ENCODE measurements at places on chromosomes 3 and 15.

DNA sequence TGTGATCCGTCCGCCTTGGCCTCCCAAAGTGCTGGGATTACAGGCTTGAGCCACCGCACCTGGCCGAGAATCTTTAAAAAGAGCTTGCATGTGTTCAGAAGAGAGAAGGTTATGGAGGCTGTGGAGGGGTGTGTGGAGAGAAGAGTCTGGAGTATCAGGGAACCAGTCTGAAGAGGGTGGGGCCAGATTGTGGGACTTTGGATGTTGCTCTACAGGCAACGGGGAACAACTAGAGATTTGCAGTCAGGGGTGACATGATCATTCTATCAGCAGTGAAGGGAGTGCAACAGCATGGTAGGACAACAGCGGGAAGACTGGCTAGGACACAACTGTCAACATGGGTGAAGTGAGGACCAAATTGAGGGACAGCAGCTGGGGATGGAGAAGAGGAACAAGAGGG, 8.9 kb downstream of the SCAMP2 start:
- no peak for DNase-seq

DNA sequence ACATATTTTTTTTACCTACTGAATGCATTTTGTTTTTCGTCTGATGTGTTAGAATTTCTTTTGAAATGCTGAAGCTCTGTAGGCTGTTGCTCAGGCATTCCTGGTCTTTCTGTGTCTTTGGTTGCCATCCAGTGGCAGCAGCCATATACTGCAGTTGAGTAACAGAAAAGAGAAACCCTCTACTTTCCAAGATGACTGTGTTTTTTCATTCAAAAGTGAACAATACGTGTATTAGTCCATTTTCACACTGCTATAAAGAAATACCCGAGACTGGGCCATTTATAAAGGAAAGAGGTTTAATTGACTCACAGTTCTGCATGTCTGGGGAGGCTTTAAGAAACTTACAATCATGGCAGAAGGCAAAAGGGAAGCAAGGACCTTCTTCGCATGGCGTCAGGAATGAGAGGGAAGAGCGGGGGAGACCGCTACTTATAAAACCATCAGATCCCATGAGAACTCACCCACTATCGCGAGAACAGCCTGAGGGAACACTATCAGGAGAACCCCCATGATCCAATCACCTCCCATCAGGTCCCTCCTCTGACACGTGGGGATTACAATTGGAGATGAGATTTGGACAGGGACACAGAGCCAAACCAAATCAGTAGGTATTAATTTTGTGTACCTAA, 4.7 kb upstream of the GOLGA8B start:
- DNase-seq, result peak; percentile 70

GRCh38 chr15:66603301-66604179, 37.7 kb upstream of the LCTL start:
- no peak for DNase-seq

- no peak for DNase-seq
Observed at GRCh38 chr3:65729973-65730372, 308.7 kb downstream of the MAGI1 start.

GRCh38 chr3:68974711-68975110, 38.8 kb downstream of the EOGT start:
- no peak for DNase-seq

- DNase-seq, result peak; percentile 11
Observed at GRCh38 chr3:115961380-115961779, 338.1 kb downstream of the GAP43 start.

DNA sequence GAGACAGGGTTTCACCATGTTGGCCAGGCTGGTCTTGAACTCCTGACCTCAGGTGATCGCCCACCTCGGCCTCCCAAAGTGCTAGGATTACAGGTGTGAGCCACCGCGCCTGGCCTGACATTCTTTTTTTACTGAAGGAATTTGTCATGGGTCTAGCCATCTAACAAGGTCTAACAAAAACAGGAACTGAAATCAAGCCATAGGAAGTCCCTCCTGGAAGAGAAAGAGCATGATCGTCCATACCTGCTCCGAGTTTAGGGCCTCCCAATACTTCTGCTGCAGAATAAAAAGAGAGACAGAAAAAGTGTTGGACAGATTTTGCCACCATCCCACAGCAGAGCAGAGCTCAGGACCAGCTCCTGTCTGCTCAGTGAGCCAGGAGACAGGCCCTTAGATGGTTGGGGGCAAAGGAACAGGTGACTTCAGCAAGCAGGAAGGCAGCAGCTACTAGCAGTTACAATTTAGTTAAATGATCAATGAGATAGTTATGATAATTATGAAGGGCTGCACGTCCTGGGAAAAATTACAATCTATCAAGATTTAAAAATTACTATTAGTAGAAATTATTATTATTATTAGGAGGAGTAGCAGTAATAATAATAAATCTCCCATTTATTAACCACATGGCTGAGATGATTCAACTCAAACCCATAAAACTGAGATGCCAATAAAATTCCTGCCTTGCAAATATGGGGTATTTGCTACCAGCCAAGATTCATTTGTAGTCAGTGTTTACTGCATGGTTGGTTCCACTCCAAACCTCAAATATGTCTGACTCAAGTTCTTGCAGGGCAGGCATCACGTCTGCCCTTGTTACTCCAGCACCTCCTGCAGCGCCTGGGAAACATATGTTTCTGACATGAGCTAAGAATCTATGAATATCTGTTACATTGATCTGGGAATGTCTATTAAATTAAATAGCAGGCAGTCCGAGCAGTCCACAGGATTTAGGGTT, 40.1 kb downstream of the TMEM44 start:
- no peak for DNase-seq

DNA sequence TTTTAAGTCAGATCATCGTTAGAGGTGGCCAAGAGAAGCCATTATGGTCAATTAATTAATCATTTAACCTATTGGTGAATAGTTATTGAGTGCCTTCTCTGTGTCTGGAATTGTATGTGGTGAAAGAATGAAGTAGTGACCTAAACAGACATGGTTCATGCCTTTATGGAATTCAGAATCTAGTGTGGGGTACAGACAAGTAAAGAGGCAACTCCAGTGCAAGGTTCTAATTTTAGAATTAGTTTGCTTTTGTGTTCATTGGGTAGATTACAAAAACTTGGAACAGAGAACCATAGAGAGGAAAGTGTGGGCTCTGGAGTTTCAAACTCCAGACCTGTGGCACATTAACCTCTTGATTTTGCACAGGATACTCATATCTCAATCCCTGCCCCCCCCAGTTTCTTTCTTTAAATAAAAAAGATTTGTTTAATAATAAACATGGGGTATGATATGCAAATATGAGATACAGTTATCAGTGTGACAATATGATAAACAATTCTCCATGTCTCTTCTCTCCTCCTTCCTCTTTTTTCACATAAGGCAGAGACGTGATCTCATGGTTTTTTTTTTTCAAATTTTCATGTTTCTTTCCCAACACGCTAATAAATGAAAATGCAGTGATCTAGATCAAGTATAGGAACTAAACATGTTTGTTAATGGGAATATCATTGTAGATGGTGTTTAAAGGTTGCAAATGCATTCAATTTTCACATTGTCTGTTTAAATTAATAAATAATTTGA, 117.9 kb downstream of the MITF start:
- DNase-seq, result no peak

- DNase-seq, result no peak
Observed at GRCh38 chr3:58009749-58010535, 1.7 kb downstream of the FLNB start.

GRCh38 chr15:93378558-93378957, 289.5 kb upstream of the RGMA start:
- no peak for DNase-seq

DNA sequence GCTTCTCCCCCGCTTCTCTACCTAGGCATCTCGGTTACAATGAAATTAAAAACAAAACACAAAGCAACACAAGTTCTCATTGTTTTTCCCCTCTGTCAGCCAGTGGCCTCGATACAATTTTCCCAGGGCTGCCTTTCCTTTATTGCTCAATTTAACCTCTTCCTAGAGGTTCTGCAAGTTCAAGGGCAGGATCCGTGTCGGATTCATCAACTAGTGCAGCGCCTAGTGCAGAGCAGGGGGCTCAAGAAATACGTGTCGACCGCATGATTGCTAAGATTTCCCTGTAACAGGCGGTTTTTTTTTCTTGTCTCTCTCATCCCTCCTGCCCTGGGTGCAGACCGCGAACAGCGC, 1.4 kb upstream of the BHLHE40 start:
- no peak for DNase-seq

GRCh38 chr3:42273361-42273760, 7.4 kb upstream of the CCK start:
- no peak for DNase-seq

GRCh38 chr3:163878396-163878795, 1199.9 kb downstream of the SI start:
- no peak for DNase-seq

GRCh38 chr3:142866841-142867631, 21.8 kb downstream of the PCOLCE2 start:
- no peak for DNase-seq

DNA sequence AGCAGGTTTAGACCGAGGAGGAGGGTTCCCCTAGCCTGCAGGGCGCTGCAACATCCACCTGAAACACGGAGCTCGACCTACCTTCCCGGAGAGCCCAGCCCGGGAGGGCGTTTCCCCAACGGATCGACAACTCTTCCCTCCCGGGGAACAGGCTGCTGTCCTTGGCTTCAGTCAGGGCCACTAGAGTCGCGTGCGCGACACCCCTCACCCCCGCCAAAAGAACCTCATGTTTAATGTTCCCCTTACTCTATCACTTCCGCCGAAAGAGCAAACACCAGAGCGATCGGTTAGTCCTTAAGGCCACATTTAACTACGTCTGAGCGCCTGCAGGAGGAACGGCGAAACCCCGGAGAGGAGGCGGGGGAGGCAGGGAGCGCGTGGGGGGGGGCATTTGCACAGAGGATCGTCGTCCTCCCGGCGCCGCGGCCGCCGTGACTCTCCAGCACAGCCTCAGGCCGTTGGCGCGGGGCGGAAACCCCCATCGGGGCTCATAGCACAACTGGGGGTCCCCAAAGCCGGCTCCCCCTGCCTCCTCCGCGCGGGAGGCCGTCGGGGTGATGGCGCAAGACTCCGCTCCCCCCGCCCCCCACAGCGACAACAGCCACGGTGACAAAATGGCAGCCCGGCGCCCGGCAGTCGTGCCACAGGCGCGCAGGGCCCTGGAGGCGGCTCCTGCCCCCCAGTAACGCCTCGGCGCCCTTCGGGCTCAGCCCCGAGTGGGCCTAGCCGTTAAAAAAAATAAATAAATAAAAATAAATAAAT, 3.2 kb downstream of the ANP32A start:
- DNase-seq, result no peak

GRCh38 chr15:39427705-39428104, 153.2 kb upstream of the THBS1 start:
- no peak for DNase-seq

- DNase-seq, result no peak
Observed at GRCh38 chr3:187684444-187684843, 14.2 kb upstream of the SST start.

DNA sequence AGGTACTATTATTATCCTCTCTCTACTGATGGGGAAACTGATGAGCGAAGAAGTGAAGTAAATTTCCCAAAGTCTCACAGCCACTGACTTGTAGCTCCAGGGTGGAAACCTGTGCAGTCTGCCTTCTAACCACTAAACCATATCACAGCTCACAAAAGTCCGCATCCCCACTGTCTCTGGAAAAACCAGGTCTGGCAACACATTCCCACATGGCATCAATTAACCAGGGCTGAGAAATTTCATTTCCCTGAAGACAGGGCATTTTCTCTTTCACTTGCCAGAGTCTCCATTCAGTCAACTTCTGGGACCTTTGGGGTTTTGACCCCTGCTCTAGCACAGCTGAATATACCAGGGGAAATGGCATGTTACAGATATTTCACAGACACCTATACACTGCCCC, 26.5 kb downstream of the FBXO40 start:
- no peak for DNase-seq

GRCh38 chr3:19065027-19065426, 83.3 kb upstream of the KCNH8 start:
- DNase-seq, result no peak

DNA sequence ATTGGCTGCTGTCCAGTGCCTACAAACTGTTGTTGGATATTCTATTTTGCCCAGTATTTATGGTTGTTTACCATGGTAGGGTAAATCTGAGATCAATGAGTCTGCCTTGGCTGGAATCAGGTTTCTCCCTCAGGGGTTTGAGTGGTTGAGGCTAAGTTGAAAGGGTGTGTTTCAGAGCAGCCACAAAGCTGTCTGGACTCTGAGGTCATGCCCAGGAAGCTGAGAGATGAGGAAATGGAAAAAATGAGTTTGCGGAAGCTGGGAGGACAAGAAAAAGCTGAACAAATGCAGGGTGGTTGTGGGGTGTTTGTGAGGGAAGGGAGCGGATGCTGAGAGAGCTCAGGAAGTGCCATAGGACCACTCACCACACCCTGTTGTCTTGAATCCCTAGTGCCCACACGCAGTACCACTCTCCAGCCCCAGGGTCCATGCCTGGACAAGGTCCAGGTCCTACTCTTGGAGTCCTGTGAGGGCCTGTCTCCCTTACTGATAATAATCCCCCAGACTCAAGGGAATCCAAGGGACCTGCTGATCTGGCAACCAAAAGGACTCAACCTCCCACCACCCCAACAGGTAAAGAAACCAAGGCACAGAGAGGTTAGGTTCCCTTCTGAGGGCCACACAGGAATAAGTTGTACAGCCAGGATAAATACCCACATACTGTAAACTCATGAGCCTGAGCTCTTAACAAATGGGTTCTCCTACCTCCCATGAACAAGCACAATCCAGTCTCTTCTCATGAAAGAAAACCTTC, 81.6 kb downstream of the PPCDC start:
- no peak for DNase-seq
